Mammary microvascular endothelial cell (primary cell): ENCODE measurements at places on chromosomes 11 and 22. TPM values are rescaled to one million over a fixed set of nuclear protein-coding genes. Genes with fewer than 3 reads are reported as not detected.

The CRKL gene
- 38.0 and 43.0 TPM in 2 replicates for total RNA-seq

The SCT gene
- total RNA-seq = not detected in 2 replicates

The ANO5 gene
- 0.05 and 0.13 TPM in 2 replicates for total RNA-seq

The TSKU gene
- 16.9 and 18.3 TPM in 2 replicates for total RNA-seq

The SCN3B gene
- 0.69 and 0.93 TPM in 2 replicates for total RNA-seq

The CTSW gene
- total RNA-seq = 0.20 TPM in 1 of 2 replicates, not detected in the other

The OR5B21 gene
- total RNA-seq = not detected in 2 replicates

The FOXRED2 gene
- 11.0 and 15.7 TPM in 2 replicates for total RNA-seq

The MDK gene
- 290 and 300 TPM in 2 replicates for total RNA-seq

The IGSF9B gene
- 0.67 TPM in 1 of 2 replicates, not detected in the other for total RNA-seq

The MAPK8IP2 gene
- 0.07 and 0.34 TPM in 2 replicates for total RNA-seq
